ENCODE measurements at places on chromosomes 13 and 19.

- no peak for DNase-seq
These were observed 905.8 kb downstream of the SLITRK1 start for GRCh38 chr13:82976499-82976898.

GRCh38 chr19:14536926-14537692 lies 7.7 kb downstream of the TECR start:
- peak; percentile 73 for DNase-seq

DNA sequence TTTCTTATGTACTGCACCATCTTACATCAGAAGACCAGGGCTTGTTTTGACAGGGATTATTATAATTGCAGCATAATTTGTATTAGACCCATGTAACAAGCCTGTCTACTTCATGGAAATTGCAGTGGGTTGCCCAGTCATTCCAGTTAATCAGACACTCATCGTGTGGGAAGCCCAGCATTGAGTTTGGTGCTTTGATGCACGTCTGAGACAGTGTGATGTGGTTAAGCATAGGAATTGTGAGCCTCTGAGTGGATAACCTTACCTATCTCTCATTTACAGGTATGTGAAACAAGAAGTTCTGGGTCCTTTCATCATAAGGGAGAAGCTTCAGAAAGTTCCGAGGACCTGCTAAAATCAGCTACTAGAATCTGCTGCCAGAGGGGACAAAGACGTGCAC lies 12.8 kb downstream of the RGCC start:
- peak; percentile 79 for DNase-seq

- no peak for DNase-seq
These were observed 8.4 kb downstream of the DACH1 start for GRCh38 chr13:71858647-71859046.

DNA sequence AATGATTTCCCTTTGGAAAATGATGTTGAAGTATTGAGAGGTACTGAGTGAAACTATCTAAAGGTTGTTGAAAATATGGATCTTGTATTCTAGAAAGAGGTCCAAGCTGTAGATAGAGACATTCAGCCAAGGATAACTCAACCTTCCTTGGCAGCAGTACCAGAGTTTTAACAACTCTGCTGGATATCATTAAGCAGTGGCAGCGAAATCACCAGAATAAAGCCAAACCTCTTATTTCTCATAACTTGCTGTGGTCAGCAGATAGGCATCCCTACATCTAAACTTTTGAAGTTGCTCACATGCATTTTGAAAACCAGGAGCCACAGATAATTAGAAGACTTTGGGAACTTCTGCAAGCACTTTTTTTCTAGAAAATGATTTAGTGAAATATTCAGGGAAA lies 559.8 kb downstream of the IRS2 start:
- DNase-seq = no peak

All from activated CD4-positive, alpha-beta T cell treated with anti-CD3 and anti-CD28 coated beads for 48 hours (primary cell).